ENCODE measurements at places on chromosomes 2 and 18. TPM values are rescaled to one million over a fixed set of nuclear protein-coding genes. Genes with fewer than 3 reads are reported as not detected.
A peak's percentile ranks its signal among the peaks of the same experiment; 100 is the strongest.

GPR39 gene
- total RNA-seq = 0.49 TPM

DNA sequence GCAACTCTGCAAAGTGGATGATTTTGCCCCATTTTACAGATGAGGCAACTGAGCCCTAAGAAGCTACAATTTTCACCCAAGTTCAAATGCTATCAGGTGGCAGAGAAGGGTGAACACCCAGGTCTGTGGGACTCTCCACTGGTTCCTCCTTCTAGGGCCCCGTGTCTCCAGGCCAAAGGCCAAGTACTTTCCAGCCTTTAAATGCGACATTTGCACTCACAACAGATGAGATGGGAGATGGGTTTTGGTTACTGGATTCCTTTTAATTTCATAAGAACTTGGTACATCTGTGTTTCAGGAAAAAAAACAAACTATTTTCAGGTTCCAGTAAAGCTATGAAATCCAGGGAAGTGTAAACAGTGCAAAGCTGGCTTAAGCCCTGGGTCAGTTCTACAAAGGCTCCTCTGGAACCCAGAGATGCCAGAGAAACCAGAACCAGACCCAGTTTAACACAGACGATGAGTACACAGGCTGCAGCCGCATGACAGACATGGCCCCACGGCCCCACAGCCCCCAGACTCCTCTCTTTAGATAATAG lies 361.7 kb downstream of the ANAPC1 start:
- DNase-seq = no peak

DIPK1C gene
- total RNA-seq = not detected

DNA sequence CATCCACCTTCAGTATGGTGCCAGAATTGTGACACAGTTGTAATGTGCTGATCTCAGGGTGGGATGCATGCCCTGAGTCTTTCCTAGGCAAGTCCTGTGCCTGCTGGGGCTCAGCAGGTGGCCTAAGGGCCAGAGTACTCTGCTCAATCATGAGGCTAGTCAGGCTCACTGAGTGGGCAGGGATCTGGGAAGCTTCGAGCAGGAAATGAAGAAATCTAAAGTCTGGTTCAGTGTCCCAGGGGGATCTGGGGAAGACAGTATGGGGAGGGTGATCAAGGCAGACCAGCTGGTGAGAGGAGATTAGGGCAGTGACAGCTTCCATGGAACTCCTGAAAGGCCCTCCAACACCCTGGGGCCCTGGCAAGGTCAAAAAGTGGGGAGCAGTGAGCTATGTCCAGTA lies 8.9 kb upstream of the ANKRD29 start:
- DNase-seq = no peak

GRCh38 chr18:75554644-75555185 lies 127.2 kb upstream of the SMIM21 start:
- no peak for DNase-seq

DNA sequence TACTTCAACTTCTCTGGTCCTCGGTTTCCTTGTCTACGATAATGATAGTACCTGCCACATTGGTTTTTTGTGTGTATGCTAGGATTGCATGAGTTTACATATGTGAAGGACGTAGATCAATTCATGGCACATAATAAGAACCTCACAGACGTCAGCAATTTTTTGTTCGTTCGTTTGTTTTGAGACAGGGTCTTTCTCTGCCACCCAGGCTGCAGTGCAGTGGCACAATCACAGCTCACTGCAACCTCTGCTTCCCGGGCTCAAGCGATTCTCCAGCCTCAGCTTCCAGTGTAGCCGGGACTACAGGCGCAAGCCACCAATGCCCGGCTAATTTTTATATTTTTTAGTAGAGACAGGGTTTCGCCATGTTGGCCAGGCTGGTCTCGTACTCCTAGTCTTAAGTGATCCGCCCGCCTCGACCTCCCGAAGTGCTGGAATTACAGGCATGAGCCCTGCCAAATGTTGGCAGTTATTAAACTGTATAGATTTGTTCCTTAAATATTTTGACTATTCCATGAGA lies 756 bp upstream of the SLC35F5 start:
- no peak for DNase-seq

HOXD11 gene
- not detected for total RNA-seq

NDC80 gene
- total RNA-seq = 32.3 TPM

SKA1 gene
- 58.7 TPM for total RNA-seq

DNA sequence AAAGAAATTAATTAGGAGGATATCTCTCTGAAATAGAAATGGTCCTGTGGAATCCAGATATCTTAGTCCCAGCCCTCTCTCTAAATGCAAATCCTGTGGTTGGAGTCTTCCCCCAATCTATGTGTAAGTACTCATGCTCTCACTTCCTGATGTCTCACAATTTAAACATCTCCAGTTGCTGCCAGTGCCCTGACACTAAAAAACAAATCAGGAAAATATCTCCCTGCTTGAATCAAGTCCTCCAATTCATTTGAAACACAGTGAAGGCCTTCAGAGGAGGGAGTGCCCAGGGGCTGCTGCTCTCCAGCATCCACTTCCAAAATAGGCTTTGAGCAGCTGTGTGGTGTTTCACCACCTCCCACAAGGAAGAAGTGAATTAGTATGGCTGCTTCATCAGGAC lies 413.8 kb downstream of the RAD51AP2 start:
- DNase-seq = no peak

- no peak for DNase-seq
These were observed 7.7 kb upstream of the DNMT3A start for GRCh38 chr2:25349397-25349796.

GRCh38 chr2:71504611-71505010 lies 51.2 kb downstream of the DYSF start:
- no peak for DNase-seq

LRATD1 gene
- total RNA-seq = 2.6 TPM

- DNase-seq = no peak
These were observed 5.6 kb downstream of the BCL11A start for GRCh38 chr2:60547841-60548240.

- peak; percentile 27 for DNase-seq
These were observed 31.5 kb downstream of the ACVR1C start for GRCh38 chr2:157596992-157597681.

GRCh38 chr18:35646449-35646848 lies 64.9 kb downstream of the GALNT1 start:
- no peak for DNase-seq

DNA sequence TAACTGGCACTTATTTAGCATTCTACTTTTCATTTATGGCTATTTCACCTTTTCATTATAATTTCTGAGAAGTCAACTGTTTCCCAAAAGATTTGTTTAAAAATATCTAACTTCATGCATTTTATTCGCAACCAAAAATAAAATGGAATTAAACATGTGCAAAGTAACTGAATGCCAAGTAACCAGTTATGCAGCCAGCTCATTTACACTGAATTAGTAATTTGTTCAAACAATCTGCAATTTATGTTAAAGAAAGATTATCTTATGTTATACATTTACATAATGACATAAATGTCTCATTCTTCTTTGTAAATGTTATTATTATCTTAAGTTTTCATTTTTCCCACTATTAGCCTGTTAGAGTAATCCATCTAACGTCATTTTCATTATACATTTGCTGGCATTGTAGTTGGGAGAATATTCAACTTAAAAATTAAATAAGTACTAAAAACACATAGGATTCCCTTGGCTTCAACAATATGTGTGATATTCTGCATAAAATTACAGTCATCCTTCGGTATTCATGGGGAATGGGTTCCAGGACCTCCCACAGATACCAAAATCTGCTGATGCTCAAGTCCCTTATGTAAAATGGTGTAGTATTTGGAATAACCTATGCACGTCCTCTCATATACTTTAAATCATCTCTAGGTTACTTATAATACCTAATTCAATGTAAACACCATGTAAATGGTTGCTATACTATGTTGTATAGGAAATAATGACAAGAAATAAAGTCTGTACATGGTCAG lies 43.7 kb upstream of the STAM2 start:
- DNase-seq = no peak

RNU2-63P gene
- 39.5 TPM for total RNA-seq

DNA sequence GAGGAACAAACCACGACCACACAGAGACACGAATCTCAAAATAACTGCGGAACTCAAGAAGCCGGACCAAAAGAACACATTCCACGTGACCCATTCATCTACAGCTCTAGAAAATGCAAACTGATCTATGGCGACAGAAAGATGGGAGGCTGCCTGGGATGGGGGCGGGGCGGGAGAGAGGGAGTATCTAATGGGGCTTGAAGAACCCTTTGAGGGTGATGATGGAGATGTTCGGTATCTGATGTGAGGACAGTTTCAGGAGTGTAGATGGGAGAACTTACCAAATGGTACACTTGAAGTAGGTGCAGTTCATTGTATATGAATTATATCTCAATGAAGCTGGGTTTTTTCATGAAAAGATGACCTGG lies 34.6 kb upstream of the KLF11 start:
- DNase-seq = no peak

PSMA8 gene
- total RNA-seq = not detected

DNA sequence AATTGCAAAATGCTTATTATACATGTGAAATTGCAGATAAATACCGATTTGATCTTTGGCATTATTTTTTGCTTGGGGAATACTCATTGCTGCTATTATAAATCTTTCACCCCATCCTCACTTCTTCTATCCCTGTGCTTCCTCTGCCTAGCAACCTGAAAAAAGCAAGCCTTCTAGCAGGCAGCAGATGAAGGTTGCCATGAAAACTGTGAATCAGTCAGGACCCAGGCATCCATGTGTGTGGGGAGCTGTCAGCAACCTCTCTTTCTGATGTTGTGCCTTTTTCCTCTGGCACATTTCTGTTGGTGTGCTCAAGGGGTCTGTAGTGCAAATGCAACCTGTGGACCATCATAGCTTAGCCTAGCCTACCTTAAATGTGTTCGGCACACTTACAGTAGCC lies 364.2 kb downstream of the LRRTM1 start:
- no peak for DNase-seq

GRCh38 chr18:26901020-26901419 lies 35.5 kb upstream of the AQP4 start:
- no peak for DNase-seq

DNA sequence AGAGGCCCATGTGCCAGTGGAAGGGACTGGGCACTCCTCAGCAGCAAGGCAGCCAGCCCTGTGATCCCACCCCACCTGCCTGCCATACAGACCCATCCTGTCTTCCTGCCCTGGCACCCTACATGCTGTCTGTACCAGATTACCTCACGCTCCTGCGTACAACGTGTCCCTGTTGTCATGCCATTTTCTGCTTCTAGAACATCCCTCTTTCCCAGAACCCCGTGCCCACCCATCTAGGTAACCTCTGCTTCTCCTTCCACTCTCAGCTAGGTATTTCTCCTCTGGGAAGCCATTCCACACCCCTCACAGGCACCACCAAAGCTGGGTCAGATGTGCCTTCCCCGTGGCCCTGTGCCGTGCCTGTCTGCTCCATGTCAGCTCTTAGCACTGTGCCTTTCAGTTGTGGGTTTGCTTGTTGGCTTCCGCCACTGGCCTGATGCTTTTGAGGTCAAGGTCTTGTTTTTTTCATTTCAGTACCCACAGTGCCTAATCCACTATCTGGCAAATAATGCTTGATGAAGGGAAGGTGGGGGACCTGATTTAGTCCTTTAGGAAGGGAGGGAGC lies 71.7 kb upstream of the ALPP start:
- no peak for DNase-seq

DNA sequence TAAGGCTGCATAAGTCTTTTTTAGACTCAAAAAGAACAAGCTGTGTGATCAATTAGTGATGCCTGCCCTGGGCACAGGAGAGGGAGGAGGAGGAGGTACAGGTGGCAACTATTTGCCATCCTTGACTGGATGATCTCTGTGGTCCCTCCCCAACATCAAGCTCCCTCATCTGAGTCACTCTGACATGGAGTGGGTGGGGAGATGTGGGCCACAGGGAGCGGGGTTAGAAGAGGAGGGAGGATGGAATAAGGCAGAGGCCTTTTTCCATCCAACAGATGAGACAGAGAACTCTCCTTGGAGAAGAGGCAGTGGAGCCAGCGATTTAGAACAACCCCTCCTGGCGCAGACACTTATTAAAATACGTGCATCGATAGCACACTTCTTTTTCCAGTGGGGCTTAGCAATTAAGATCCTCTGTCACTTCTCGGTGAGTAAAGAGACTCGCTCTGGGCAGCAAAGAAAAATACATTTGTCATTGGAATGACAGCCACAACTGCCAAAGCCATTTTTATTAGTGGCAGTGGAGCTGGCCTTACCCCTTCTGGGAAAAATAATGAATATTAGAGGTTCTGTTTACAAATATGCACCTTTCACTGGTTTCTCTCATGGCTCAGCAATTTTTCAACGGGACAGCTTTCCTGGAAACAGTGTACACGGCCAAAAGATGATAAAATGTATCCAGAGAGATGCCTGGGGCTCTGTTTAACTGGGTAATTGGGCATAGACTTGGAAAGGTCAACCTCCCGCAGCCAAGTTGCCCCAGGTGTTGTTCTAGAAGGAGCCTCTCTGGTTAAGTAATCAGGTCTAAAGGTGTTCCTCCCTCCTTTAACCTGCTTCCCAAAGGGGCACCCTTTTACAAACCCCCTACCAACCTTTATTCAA lies 238.4 kb upstream of the CXCR4 start:
- no peak for DNase-seq

DNA sequence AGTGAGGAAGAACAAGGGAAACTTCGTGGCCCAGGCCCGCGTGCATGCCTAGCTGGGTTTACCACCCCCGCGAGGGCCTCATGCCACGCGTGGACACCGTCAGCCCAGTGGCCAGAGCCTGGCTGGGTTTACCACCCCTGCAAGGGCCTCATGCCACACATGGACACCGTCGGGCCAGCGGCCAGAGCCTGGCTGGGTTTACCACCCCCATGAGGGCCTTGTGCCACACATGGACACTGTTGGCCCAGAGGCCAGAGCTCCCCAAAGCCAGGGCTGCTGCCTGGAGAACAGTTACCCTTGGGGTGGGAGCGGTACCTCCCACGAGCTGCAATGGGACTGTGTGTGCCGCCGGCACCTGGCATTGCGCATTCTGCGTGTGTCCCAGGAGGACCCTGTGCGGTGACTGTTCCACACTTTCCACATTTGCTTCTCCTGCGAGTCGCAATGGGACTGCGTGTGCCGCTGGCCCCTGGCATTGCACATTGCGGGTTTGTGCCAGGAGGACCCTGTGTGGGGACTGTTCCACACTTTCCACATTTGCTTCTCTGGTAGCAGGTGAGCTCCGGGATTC lies 105.6 kb upstream of the CTDP1 start:
- DNase-seq = no peak

DNA sequence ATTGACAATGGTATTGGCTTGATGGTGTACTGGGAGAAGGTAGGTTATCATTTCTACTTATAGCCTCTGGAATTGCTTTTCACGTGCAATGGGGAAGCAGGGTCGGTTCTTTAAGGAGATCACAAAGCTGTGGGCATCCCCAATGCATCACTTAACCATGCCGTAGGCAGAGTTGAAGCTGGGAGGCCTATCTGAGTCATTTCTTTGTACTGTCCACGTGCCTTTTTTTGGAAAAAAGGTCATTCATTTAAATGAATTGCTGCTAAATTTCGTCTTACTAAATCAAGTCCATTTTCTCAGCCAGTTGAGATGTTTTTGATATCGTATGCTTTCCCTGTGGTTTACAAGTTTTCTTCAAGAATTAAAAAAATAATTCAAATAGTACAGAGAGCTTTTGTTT lies 17.2 kb upstream of the GYPC start:
- DNase-seq = no peak

EGR4 gene
- total RNA-seq = not detected

GRCh38 chr2:39852831-39853230 lies 73.8 kb upstream of the THUMPD2 start:
- DNase-seq = no peak
